ENCODE measurements at places on chromosomes 2 and 18. TPM values are rescaled to one million over a fixed set of nuclear protein-coding genes. Genes with fewer than 3 reads are reported as not detected.

The TMEM163 gene
- total RNA-seq = 2.6 TPM

The COL3A1 gene
- total RNA-seq = not detected

The ALKAL2 gene
- 1.4 TPM for total RNA-seq

GRCh38 chr18:76750917-76751890, 71.2 kb upstream of the ZNF236 start:
- DNase-seq = no peak
- H3K27ac ChIP-seq = no peak overlapping the region
- H3K36me3 ChIP-seq = peaks cover 19% of the 10 kb centered on the region
- H3K4me3 ChIP-seq = no peak overlapping the region
- H3K4me1 ChIP-seq = peaks cover 2% of the 10 kb centered on the region

Data from natural killer cell treated with Interleukin-12 subunit alpha and Interleukin-12 subunit beta and Interleukin-15 and Interleukin-18, amount 100 ng/mL, for 72 hours (primary cell).